Left lung (tissue), 14 donors: ENCODE measurements at places on chromosomes 7 and 10.
A peak's percentile ranks its signal among the peaks of the same experiment; 100 is the strongest.

DNA sequence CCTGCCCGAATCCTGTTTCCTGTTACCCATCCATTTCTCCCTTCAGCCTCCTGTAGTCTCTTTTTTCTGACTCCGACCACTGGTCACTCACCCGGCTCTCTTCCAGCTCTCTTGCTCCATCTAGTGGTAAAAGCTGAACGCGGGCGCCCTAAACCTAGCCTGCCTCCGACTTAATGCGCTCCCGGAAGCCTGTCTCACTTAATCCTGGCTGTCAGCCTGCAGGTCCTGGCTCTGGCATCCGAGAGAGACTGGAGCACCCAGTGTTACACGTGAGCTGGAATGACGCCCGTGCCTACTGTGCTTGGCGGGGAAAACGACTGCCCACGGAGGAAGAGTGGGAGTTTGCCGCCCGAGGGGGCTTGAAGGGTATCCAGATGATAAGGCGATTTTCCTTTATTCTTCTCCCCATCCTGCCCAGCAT is 10.3 kb downstream of the SUMF2 start:
- peak; percentile 78 for DNase-seq

DNA sequence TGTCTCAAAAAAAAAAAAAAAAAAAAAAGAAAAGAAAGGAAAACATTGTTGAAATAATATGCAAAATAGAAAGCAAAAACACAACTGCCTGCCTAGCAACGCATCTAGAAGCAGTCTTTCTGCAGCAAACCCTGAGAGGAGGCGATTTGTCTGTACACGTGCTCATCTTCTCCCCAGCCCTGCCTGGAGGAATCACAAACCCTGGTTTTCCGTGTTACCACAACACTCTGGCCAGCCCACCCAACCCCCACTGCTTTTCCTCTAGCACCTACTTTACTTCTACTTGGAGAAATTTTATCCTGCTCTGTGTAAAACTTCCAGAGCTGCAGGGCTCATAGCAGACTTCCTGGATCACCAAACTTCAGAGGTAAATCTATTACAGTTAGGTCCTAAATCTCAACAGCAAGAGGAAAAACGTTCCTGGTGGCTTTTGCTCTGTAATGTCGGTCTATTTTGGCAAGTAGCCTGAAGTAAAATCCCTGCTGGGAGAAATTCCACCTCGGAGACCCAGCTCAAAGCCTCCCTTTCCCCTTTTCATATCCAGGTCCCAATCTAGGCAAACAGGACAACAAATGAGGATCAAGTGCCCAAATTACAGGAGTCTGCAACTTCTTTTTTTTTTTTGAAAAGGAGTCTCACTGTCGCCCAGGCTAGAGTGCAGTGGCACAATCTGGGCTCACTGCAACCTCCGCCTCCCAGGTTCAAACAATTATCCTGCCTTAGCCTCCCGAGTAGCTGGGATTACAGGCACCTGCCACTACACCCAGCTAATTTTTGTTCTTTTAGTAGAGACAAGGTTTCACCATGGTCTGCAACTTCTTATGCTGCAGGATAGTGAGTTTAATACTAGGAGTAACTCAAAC is 91.6 kb downstream of the DNMBP start:
- peak; percentile 62 for DNase-seq

- no peak for DNase-seq
Measured at GRCh38 chr7:85343484-85343883, 156.6 kb upstream of the SEMA3D start.

- no peak for DNase-seq
Measured at GRCh38 chr7:145382762-145383161, 546.9 kb upstream of the TPK1 start.

- no peak for DNase-seq
Measured at GRCh38 chr10:119177708-119178371, 772 bp downstream of the PRDX3 start.
